Amygdala (tissue), 56 donors: ENCODE measurements at places on chromosomes 7 and 10.
A peak's percentile ranks its signal among the peaks of the same experiment; 100 is the strongest.

DNA sequence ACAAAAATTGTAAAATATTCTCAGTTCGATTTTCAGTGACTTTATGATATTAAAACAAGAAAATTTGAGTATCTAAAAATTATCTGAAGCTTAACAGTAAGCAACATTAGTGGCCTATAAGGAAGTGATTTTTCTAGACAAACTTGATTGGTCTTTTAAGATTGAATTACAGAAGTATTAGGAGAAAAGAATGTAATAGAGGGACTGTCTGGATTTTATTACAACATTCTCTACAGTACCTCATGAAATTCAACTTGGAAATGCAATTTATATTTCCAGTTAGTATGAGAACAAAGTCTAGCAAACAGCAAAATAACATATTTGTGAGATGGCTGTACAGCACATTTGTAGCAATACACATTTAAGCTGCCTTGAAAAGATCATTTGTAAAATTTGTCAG is 18.8 kb downstream of the REEP3 start:
- DNase-seq, result no peak

GRCh38 chr7:41992881-41993867 is 243.8 kb downstream of the GLI3 start:
- DNase-seq, result no peak

DNA sequence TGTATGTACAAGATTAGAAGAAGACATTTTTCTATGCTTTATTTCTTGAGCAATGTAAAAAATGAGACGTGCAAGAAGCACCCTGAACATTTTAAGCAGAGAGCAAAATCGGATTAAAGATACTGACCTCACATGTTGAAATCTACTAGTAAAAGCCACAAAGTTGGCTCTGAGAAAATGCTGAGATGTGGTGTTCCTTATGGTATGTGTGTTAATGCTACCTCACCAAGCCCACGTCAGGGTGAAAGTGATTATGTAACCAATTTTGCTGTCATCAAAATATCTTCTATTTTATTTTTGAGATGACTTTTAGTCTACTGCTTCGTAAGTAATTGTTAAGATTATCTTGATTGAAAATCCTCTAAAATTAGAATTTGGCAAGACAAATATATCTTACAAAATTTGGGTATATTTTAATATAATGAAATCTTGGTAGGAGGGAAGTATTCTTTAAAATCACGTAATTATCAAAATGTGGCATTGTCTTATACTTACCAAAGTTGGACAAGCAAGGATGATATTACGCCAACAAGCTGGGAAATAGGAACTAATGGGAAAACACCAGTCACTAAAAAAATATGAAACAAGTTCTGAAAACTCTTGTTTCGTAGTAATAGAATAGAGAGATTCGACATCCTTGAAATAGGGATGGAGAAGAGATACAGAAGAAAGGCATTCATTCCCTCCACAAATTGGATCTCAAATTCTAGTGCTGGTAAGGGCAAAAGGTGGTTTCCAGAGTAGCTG is 5.8 kb downstream of the ADO start:
- no peak for DNase-seq

- no peak for DNase-seq
Measured at GRCh38 chr10:133107442-133107841, 19.7 kb downstream of the ADGRA1 start.

- no peak for DNase-seq
Measured at GRCh38 chr10:4556527-4556926, 269.5 kb upstream of the AKR1E2 start.

DNA sequence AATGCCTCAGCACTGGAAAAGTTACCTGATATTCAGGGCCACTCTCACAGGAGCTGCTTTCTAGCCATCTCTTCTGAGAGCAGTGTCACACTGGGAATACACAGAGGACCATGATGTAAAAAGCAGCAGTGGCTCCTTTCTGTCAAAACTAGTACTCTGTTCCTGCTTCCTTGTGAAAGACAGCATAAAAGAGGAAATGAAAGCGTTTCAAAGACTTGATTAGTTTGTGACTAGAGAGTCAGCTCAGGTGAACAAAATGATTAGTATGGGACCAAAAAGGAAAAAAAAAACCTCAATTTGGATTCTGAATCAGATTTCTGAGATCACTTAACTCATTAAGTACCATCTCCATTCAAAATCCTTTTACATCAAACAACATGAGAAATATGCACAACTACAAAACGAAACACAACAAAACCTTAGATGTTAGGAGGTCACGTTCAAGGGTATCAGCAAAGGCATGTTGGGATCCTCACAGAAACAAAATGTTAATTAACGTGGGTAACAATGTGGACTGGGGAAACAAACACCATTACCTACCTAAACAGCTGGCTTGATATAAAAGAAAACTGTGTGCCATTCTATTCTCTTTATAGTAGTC is 103.7 kb downstream of the MACC1 start:
- DNase-seq, result no peak

GRCh38 chr10:90179696-90180407 is 478.5 kb downstream of the KIF20B start:
- no peak for DNase-seq

DNA sequence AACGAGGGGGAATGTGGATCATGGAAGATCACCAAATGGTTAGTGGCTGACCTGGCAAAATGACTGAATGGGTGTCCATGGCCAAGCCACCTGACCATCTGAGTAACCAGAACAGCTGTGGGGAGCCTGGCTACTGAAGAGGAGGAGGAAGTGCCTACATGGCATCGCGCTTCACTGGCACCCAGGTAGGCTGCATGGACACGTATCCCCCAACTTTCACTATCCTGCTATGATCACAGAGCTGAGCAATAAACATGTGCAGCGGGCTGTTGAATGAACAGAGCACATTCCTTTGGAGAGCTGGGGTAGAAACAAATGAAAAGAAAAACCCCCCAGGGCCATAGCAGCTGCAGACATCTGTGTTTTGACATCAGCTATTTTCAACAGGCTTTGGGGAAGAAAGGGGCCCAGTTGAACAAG is 6.5 kb downstream of the AKR1B1 start:
- no peak for DNase-seq

GRCh38 chr10:124035928-124036558 is 57.4 kb downstream of the CHST15 start:
- peak; percentile 9 for DNase-seq

- DNase-seq, result no peak
Measured at GRCh38 chr10:113458451-113458850, 94.4 kb upstream of the HABP2 start.

DNA sequence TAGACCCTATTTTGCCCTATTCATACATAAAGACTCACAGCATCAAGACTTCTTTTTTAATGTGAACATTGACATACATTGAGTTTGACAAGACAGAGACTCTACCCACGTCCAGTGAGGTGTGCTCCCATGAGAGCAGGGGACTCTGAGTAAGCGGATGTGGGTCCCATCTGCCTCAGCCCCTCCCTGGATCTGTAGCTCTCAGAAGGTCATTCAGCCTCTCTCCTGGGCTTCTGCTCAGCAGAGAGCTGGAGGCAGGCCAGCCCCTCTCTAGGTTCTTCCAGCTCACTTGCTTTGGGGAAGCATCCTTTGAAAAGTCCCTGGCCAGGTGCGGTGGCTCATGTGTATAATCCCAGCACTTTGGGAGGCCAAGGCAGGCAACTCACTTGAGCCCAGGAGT is 146.9 kb upstream of the ZMIZ1 start:
- no peak for DNase-seq

DNA sequence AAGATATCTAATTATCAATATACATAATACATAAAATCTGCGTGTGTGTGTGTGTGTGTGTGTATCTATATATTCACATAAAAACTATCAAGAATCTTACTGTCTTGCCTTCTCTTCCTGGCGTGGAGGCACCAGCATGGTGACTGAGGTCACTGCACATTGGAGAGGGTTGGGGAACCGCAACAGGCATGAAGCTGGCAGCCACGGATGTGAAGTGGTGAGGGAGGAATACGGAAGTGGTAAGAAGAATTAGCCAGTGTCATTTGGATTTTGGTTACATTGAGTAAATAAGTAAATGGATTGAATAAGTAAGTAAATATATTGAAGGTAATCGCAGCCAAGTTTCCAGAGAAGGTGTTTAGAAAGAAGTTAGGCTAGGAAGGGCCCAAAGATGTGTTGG is 85.1 kb downstream of the TRIM24 start:
- DNase-seq, result no peak

- no peak for DNase-seq
Measured at GRCh38 chr7:81693080-81693479, 76.8 kb downstream of the HGF start.

- DNase-seq, result no peak
Measured at GRCh38 chr10:81696609-81697388, 178.2 kb upstream of the NRG3 start.

DNA sequence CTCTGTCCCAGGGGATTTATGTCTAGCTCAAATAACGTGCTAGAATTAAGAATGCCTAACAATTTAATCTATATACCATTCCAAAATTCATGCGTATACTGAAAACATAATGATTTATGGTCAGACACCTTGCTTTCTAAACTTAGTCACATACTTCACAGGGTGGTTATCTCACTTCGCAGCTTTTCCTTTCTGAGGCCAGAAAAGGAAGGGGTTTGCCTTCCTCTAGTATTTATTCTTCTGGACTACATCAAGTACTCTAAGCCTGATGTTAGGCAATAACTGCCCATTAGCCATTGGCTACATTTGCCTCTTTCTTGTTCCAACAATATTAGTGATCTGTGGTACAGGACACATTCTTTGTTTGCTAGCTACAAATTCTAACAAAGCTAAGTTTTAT is 72.6 kb upstream of the FHIP2A start:
- no peak for DNase-seq

DNA sequence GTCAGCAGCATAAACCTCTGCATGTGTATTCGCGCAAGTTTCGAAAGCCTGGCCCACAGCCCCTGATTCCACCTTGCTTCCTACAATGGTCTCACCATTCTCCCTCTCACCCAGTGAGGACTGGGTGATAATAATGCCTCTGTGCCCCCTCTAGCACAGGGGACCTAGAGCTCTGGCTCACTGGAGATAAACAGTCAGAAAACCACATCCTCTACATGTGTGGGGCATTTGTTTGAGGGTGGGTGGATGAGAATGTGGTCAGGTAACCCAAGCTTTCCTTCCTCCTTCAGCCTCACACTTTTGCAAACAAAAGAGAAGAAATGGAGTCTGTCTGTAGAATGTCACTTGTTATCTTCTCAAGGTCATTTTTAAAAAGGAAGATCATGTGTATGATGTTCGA is 373.5 kb downstream of the KCNMA1 start:
- no peak for DNase-seq

DNA sequence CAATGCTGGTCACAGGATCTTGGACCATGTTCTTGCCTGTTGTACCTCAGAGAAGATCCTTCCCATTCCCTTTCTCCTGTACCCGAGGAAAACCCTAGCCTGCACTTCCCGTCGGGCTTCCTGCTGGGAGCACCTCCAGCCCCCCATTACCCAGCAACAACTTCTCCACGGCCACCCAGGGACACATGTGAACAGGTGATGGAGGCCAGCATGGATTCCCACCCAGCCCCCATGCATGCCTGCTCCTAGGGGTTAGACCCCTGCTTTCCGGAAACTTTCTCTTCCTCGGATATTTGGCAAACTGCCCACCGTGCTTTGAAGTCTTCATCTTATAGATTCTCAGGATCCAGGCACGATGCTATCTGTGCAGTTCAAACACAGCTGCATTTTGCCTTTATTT is 67.3 kb downstream of the CALML3 start:
- DNase-seq, result no peak

- DNase-seq, result no peak
Measured at GRCh38 chr10:103855424-103855823, at the start of gene SH3PXD2A. TSS of gene SH3PXD2A (minus strand) at chr10:103855576. CDS start at chr10:103855266, 310 bp downstream.

- no peak for DNase-seq
Measured at GRCh38 chr7:4014346-4015050, 667.6 kb upstream of the FOXK1 start.

DNA sequence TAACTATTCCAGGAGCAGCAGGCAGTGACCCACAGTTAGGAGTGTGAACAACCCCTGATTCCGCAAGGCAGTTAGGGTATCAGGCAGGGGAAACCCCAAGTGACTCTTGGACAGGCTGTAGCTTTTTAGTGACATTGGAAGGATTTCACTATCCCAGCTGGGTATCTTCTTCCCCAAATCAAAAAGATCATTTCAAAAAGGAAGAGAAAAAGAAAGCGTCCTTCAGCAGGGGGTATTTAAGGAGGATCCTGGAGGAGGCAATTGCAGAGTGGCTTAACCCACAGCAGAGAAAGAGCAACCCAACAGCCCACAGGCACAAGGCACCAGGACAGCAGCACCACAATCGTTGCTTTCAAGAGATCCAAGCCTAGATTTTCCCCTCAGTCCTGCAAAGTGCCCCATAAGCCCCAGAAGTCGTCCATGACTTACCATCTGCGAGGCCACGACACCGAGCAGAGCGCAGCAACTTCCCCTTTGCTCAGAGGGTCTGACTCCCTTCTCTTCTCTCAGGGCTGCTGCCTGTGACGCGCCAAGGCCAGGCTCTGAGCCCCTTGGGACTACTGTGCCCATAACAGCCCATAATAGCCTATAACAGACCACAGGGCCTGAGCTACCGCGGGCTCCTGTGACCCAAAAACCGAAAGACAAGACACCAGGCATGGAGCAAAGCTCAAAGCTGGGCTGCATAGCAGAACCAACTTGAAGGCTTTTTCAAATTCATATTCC is 19.8 kb downstream of the PIK3AP1 start:
- DNase-seq, result no peak

DNA sequence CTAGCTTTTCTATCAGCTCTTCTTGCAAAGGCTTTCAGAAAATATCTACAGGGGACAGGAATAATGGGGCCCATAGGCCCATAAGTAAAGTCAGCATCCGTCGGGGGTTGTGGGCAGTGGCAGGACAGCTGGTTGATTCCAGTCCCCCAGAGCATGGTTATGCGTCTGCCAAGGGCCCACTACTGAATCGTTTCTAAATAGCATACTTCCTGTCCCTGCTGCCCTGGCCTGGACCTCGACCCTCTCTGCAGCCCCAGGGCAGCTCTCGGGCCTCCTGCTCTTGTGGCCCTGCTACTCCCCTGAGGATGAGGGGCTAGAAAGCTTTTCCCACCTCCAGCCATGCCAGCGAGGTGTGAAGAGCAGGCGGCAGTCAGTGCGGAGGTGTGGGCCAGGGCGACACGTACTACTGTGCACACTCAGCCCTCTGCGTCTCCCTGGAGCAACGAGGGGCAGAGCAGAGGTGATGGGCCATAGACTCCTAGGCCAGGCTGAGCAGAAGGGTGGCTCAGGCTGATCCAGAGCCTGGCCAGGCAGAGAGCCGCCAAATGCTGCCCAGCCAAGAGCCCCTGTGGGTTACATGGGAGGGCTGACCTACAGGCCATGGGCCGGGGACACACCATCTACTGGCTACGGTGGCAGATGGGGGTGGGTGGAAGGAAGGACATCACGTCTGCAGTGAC is 4.7 kb upstream of the OPN4 start:
- no peak for DNase-seq
